ENCODE measurements at places on chromosomes 7 and 10. TPM values are rescaled to one million over a fixed set of nuclear protein-coding genes. Genes with fewer than 3 reads are reported as not detected.

FHIP2A gene
- total RNA-seq = 32.6 TPM

DKK1 gene
- 563 TPM for total RNA-seq

LRRC18 gene
- not detected for total RNA-seq

PNLIPRP1 gene
- 0.95 TPM for total RNA-seq

FFAR4 gene
- 0.92 TPM for total RNA-seq

LIPK gene
- not detected for total RNA-seq

BMPR1A gene
- 94.3 TPM for total RNA-seq

C10orf105 gene
- not detected for total RNA-seq

COL28A1 gene
- not detected for total RNA-seq

ADCYAP1R1 gene
- not detected for total RNA-seq

TRAPPC14 gene
- total RNA-seq = 33.2 TPM

OR2A5 gene
- not detected for total RNA-seq

TAS2R41 gene
- total RNA-seq = not detected

TMEM60 gene
- 20.4 TPM for total RNA-seq

Data from Panc1 (cell line).